ENCODE measurements at places on chromosomes 7 and 10. TPM values are rescaled to one million over a fixed set of nuclear protein-coding genes. Genes with fewer than 3 reads are reported as not detected.

- DNase-seq, result peak; percentile 55
- H3K4me1 ChIP-seq, result no peaks in the 10 kb centered on the region
- no peak overlapping the region for H3K4me3 ChIP-seq
- no peak overlapping the region for H3K27ac ChIP-seq
Observed at GRCh38 chr10:66180581-66181318, 745.1 kb upstream of the LRRTM3 start.

DNA sequence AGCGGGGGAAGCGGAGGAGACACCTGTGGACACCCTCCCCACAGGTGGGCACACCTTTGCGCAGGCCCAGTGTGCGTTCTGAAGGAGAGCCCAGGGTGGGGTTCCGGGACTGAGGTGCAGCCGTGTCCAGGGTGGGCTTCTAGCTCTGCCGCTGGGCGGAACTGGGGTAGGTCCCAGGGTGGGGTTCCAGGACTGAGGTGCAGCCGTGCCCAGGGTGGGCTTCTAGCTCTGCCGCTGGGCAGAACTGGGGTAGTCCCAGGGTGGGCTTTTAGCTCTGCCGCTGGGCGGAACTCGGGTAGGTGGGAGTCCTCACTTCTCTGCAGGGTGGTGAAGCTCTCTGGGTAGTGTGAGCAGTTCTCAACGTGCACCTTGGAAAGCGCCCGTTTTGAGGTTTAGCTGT, 78.7 kb downstream of the DNAJB6 start:
- DNase-seq, result no peak
- H3K4me1 ChIP-seq, result no peaks in the 10 kb centered on the region
- no peaks in the 10 kb centered on the region for H3K27me3 ChIP-seq
- no peak overlapping the region for H3K27ac ChIP-seq
- H3K36me3 ChIP-seq, result peaks cover 29% of the 10 kb centered on the region
- no peak overlapping the region for H3K4me3 ChIP-seq

GRCh38 chr7:129298268-129298893, 73.6 kb downstream of the AHCYL2 start:
- peak; percentile 59 for DNase-seq
- H3K27me3 ChIP-seq, result no peaks in the 10 kb centered on the region
- H3K36me3 ChIP-seq, result no peaks in the 10 kb centered on the region
- H3K27ac ChIP-seq, result no peak overlapping the region
- H3K4me1 ChIP-seq, result no peaks in the 10 kb centered on the region
- H3K4me3 ChIP-seq, result no peak overlapping the region

GRCh38 chr7:50268990-50269389, 35.5 kb upstream of the IKZF1 start:
- H3K27me3 ChIP-seq, result no peaks in the 10 kb centered on the region
- H3K4me3 ChIP-seq, result no peak overlapping the region
- H3K36me3 ChIP-seq, result no peaks in the 10 kb centered on the region
- peaks cover 91% of the 10 kb centered on the region for H3K4me1 ChIP-seq
- peak overlapping the region; percentile 71 for H3K27ac ChIP-seq

Gene SGMS1
- 43.5 TPM for total RNA-seq

Gene PBLD
- 3.0 TPM for total RNA-seq

DNA sequence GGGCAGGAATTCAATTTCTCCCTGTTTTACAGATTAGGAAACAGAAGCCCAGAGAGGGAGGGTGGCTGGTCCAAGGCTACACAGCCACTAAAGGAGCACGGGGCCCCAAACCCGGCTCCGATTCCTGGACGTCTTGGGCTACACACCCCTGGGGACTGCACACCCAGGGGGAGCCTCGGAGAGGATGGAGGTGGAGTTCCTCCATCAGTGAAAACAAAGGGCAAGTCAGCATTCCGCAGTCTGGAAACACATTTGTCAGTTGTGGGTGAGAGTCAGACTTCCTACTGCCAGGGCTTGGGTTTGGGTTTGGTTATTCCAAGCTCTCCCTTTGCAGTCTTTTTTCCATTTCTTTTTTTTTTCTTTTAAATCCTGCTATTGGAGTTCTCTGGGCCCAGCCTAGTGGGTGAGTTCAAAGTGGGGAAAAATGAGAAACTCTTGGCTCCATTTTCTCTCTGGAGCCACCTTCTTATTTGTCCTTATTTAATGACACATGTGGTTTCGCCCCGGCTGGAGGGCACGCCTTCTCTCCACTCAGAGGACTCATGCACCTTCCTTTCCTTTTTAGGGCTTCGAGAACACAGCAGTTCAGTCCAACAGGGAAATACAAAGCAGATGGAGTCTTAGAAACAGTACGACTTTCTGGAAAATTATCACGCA, 59.9 kb upstream of the AQP1 start:
- H3K4me3 ChIP-seq, result no peak overlapping the region
- H3K4me1 ChIP-seq, result no peaks in the 10 kb centered on the region
- H3K36me3 ChIP-seq, result no peaks in the 10 kb centered on the region
- no peak for DNase-seq

Gene GLI3
- total RNA-seq, result not detected

DNA sequence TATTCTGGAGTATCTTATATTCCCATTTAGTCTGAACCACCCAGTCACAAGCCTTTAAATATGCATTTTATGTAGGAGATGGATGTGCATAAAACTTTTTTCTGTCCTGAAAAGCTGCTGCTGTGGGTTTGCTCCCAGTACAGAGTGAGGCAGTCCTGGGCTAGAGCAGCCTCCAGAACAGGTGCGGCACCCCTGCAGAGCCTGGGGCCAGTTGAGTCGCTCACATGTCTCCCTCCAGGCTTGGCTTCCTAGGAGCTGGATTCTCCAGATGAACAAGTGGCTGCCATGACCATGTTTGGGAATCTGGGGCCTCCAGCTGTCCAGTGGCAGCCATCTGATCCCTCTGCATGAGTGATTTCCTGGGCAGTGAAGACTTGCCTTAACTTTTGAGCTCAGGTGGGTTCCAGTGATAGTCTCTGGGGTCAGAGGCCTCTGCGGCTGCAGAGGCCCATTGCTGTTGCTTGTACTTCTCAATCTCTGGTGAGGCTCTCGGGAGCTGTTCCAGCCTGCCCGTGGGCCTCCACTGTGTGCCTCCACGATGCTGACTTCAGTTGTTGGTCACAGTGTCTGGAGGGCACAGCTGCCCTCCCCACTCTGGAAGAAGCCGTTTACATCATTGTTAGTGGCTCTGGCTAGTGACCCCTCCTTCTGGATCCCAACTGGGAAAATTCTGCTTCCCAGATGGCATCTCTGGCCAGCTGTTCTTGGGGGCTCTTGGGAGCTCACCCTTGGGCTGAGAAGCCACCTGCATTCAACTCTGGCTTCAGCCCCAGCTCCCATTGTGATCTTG, 120.4 kb downstream of the EMX2 start:
- no peak overlapping the region for H3K27ac ChIP-seq
- DNase-seq, result no peak
- H3K4me1 ChIP-seq, result no peaks in the 10 kb centered on the region
- no peaks in the 10 kb centered on the region for H3K27me3 ChIP-seq
- no peaks in the 10 kb centered on the region for H3K36me3 ChIP-seq

DNA sequence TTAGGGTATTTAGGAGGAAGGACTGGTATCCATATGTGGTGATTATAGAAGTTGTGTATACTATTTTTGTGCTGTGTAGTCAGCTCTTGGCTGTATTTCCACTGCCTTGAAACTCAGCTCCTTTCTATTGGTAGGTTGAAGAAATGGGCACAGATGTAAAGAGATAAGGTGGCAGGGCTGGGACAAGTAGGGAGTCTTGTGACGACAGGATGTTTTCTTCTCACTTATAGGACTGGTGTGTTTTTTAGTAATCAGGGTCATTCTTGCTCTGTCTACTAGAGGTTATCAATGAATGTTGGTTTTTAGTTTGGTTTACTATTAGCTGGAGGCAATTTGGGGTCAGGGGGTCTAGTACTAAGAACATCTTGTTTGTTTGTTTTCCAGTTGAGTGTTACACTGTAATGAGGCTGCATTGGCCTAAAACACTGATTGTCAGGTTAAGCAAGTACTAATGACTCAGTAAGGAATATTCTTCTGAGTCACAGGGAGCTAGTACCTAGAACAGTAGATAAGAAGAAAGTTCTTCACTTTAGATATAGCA, 11.8 kb downstream of the UBN2 start:
- H3K36me3 ChIP-seq, result peaks cover 30% of the 10 kb centered on the region
- no peak overlapping the region for H3K27ac ChIP-seq
- no peaks in the 10 kb centered on the region for H3K27me3 ChIP-seq
- no peak overlapping the region for H3K4me3 ChIP-seq

DNA sequence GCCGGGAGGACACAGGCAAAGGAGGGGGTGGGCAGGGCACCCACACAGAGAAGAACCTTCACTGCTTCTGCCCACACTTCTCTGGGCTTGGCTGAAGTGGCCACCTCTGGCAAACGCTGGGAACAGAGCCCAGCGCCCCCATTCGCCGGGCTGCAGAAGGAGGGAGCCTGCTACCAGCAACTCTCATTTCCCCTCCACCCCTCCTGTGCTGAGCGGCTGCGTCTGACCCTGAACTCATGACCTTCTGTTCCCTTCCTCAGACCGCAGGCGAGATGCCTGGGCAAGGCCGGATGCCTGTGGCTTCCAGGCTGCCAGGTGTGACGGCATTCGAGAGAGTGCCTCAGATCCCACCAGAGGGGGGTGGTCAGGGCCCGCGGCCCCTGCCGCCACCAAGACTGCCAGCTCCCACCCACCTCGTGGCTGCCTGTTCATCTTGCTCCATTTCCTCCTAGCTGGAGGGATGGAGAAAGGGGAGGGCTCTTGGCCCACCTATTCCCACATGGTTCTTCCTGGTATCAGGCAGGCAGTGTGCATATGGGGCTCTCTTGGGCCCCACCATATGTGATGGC, 19.8 kb downstream of the DNAJB12 start:
- H3K4me1 ChIP-seq, result peaks cover 66% of the 10 kb centered on the region
- DNase-seq, result peak; percentile 92
- peaks cover 22% of the 10 kb centered on the region for H3K36me3 ChIP-seq
- H3K27ac ChIP-seq, result peak overlapping the region; percentile 86

Gene XRCC2
- 1.2 TPM for total RNA-seq

DNA sequence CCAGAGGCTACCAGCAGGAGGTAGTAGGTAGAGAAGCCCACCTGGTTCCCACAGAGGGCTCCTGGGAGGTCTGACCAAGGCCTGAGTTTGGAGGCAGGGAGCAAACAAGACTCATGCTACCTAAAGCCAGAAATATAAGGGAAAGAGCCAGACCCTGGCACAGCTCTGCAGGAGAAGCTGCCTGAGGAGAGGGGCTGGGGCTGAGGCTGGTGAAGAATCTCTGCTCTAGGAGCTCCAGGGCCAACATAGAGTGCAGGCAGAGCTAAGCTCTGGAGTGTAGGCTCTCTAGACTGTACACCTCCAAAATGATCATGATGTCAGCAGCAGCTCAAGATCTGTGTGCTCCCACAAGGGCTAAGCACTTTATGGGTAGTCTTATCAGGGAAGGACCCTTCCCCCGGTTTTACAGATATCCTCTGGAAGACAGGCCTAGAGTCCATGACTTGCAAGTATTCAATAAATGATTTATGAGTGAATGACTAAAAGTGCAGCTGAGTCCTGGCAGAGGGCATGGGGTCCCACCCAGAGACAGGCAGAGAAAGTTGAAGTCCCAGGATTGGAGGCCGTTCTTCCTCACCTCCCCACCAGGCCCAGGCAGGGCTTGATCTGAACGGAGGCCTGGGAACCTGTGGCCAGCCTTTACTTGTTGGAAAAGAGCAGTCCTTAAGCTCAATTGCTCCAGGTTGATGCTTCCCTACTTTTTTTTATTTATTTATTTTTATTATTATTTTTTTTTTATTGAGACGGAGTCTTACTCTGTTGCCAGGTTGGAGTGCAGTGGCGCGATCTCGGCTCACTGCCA, 71.5 kb upstream of the LRRC4 start:
- H3K27ac ChIP-seq, result peak overlapping the region; percentile 43
- no peak overlapping the region for H3K4me3 ChIP-seq
- H3K4me1 ChIP-seq, result peaks cover 29% of the 10 kb centered on the region
- no peak for DNase-seq
- H3K36me3 ChIP-seq, result peaks cover 3% of the 10 kb centered on the region

GRCh38 chr10:70585578-70586169, 16.9 kb downstream of the PRF1 start:
- no peak overlapping the region for H3K4me3 ChIP-seq
- H3K27ac ChIP-seq, result no peak overlapping the region
- H3K36me3 ChIP-seq, result no peaks in the 10 kb centered on the region
- H3K27me3 ChIP-seq, result no peaks in the 10 kb centered on the region

- no peak overlapping the region for H3K4me3 ChIP-seq
- no peak for DNase-seq
- H3K27me3 ChIP-seq, result no peaks in the 10 kb centered on the region
- no peaks in the 10 kb centered on the region for H3K4me1 ChIP-seq
- H3K36me3 ChIP-seq, result no peaks in the 10 kb centered on the region
- no peak overlapping the region for H3K27ac ChIP-seq
Observed at GRCh38 chr10:104526188-104526587, 114.9 kb upstream of the SORCS3 start.

Gene TDRD1
- total RNA-seq, result 0.22 TPM

DNA sequence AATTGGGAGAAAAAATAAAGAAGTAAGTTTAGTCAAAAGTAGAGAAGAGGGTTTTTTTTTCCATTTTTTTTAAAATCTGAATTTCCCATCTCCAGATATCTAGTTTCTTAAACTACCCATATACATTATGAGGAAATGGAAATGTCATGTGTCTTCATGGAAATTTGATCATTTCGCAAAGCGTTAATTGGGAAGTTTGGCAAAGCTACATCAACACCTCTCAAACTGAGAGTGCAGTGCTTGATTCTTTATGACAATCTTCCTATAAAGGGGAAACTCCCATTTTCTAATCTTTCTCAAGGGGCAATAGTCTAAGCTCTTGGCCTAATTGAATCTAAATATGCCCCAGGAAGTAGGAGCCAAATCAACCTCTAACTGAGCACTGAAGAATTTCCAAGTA, 110.4 kb upstream of the INHBA start:
- H3K27me3 ChIP-seq, result no peaks in the 10 kb centered on the region
- H3K27ac ChIP-seq, result no peak overlapping the region
- peaks cover 13% of the 10 kb centered on the region for H3K4me1 ChIP-seq
- H3K4me3 ChIP-seq, result no peak overlapping the region
- no peaks in the 10 kb centered on the region for H3K36me3 ChIP-seq
- no peak for DNase-seq

GRCh38 chr10:114538181-114538906, 119.7 kb downstream of the ABLIM1 start:
- no peak overlapping the region for H3K4me3 ChIP-seq
- H3K27me3 ChIP-seq, result no peaks in the 10 kb centered on the region
- peak; percentile 42 for DNase-seq
- no peak overlapping the region for H3K27ac ChIP-seq
- H3K4me1 ChIP-seq, result peaks cover 24% of the 10 kb centered on the region

Gene PNLIPRP2
- total RNA-seq, result not detected

Gene LRRD1
- total RNA-seq, result 0.17 TPM

DNA sequence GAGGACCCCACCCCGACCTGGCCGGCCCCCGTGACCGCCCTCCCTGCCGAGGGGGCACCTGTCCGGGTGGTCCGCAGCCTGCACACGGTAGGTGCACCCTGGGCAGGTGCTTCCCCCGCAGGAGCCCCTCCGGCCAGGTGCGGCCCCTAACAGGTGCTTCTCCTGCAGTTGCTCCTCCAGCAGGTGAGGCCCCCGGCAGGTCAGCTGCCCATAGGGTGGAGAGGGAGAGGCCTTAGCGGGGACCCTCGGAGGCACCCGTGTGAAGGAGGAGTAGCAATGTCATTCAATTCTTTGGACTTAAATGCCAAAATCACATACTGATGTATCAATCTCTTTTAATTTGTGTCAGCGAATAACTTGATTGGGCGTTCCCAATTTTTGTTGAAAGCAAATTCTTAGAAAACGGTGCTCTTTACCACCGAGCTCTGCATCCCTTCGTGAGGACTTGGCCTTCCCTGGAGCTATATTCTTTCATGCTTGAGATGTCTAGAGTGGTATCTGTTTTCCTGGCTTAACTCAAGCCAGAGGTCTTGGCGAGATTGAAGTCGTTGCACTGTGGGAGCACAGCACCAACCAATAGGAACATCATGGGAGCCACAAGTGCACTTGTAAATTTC, 738 bp upstream of the NCAPG2 start:
- H3K4me3 ChIP-seq, result peak overlapping the region; percentile 24
- DNase-seq, result no peak
- H3K4me1 ChIP-seq, result peaks cover 12% of the 10 kb centered on the region
- no peaks in the 10 kb centered on the region for H3K27me3 ChIP-seq
